Muscle of arm (tissue), 14 donors: ENCODE measurements at places on chromosomes 11 and 22. TPM values are rescaled to one million over a fixed set of nuclear protein-coding genes. Genes with fewer than 3 reads are reported as not detected.

GRCh38 chr11:6734616-6735015, 37.2 kb downstream of the OR2AG2 start:
- DNase-seq = no peak

- DNase-seq = no peak
Measured at GRCh38 chr11:19442554-19442910, 201.8 kb upstream of the E2F8 start.

GRCh38 chr11:117930668-117931330, 1.6 kb upstream of the TMPRSS13 start:
- DNase-seq = no peak

DNA sequence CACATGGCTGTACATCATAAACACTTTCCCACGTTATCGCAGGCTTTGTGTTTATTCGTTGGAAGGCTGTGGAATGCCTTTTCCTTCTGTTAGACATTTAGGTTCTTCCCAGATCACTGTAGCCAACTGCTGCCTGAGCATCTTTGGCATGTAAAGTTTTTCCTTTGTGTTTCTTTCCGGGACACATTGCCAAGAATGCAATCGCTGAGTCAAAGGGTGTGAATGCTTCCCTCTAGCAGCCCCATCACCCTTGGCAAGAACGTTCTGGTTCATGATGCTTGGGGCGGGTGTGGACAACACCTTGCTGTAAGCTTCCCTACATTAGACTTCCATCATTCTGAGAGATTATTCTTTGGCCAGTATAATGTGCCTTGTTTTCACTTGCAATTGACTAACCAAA, 136.2 kb downstream of the OSBP2 start:
- DNase-seq = no peak

DNA sequence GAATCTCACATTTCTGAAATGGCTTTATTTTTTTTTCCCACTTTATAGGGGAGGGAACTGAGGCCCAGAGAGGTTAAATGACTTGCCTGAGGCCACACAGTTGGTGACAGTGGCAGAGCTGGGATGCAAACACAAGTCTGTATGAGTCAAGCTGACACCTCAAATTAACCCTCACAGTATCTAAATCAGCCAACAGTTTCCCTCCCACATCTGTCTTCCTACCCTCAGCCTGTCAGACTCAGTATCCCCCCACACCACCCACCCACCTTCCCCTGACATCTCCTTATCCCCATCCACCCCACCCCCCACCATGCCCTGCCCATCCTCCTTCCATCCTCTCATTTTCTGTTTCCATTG, 95.2 kb downstream of the TP53I11 start:
- no peak for DNase-seq

Gene HDHD5
- 38.9 TPM for polyA plus RNA-seq
